ENCODE measurements at places on chromosomes 6 and 20.
A peak's percentile ranks its signal among the peaks of the same experiment; 100 is the strongest.

GRCh38 chr6:166572370-166573261, 13.9 kb downstream of the RAMACL start:
- H3K27ac ChIP-seq = no peak overlapping the region
- no peak overlapping the region for H3K4me3 ChIP-seq
- no peaks in the 10 kb centered on the region for H3K36me3 ChIP-seq
- no peak for DNase-seq
- H3K27me3 ChIP-seq = no peaks in the 10 kb centered on the region

GRCh38 chr6:24448396-24448795, 41.0 kb downstream of the GPLD1 start:
- no peaks in the 10 kb centered on the region for H3K36me3 ChIP-seq
- H3K4me3 ChIP-seq = no peak overlapping the region
- no peak overlapping the region for H3K27ac ChIP-seq
- DNase-seq = no peak
- no peaks in the 10 kb centered on the region for H3K27me3 ChIP-seq

DNA sequence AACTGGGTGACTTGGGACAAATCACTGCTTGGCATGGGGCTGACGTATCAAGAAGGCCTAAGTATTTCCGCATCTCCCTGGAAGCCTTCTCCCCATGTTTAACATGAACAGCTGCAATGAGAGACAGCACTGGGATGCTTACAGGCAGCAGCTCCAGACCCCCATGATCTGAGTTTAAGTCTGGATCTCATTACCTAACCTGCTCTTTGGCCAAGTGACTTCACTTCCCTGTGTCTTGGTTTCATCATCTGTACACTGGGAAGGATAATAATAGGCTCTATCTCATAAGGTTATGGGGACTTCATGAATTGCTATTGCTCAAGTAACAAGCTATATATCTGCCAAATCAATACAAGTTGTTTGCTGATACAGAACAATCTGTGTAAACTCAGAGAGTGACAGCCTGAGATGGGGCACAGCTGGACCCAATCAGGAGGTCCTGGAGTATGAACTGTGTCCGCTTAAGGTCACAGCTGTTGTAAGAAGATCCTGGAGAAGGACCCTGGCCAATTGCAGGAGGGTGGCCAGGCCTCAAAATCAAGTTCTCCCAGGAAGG, 56.0 kb downstream of the TGM2 start:
- no peak for DNase-seq
- H3K27ac ChIP-seq = no peak overlapping the region
- peaks cover 6% of the 10 kb centered on the region for H3K4me1 ChIP-seq
- H3K4me3 ChIP-seq = no peak overlapping the region
- H3K36me3 ChIP-seq = no peaks in the 10 kb centered on the region

DNA sequence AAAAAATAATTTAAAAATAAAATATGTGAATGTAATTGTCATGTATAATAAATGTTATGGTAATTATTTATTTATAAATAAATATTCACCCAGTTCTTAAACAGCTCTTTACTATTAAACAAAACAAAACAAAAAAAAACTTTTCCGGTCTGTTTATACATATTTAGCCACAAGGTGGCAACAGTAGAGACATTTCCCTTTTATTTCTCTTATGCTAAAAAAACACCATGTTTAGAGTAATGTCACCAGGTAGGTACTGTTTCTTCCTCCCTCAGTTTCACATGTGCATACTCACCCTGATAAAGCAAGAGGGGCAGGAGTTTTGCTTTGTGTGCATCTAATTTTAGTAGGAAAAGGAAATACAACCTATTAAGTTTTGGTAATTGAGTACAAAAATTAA, 610.4 kb upstream of the IMPG1 start:
- no peaks in the 10 kb centered on the region for H3K4me1 ChIP-seq
- no peak for DNase-seq
- H3K4me3 ChIP-seq = no peak overlapping the region
- H3K36me3 ChIP-seq = no peaks in the 10 kb centered on the region

DNA sequence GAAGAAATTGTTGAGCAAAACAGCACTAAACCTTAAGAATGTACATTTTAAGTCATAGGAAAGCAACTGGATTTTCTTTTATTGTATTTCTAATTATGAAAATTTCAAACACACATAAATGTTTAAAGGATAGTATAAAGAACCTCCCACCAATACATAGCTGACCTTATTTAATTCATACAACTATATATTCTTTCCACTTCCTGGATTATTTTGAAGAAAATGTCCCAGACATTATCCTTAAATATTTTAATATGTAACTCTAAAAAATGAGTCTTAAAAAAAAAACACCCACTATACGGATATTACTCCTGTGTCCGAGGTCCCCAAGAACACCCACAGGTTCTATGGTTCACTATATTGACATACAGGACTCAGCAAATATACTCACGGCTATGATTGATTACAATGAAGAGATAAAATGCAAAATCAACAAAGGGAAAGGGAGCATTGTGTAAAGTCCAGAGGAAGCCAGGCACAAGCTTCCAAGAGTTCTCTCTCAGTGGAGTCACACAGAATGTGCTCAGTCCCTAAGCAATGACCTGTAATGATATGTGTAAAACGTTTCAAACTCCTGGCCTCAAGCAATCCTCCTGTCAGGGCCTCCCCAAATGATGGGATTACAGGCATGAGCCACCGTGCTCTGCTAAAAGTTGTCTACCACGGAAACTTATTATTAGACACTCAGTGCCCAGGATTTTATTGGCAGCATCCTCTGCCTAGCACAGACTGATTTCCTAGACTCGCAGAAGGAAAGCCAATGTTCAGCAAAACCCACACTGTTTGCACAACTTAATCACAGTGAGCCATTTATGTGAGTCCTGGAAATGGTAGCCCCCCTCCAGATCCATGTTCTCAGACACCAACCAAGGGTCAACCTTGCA, 23.2 kb downstream of the GLYATL3 start:
- no peaks in the 10 kb centered on the region for H3K36me3 ChIP-seq
- H3K4me1 ChIP-seq = peaks cover 18% of the 10 kb centered on the region
- no peak overlapping the region for H3K27ac ChIP-seq
- no peak for DNase-seq
- no peak overlapping the region for H3K4me3 ChIP-seq

GRCh38 chr6:121771937-121772720, 336.7 kb downstream of the GJA1 start:
- H3K4me1 ChIP-seq = no peaks in the 10 kb centered on the region
- no peaks in the 10 kb centered on the region for H3K36me3 ChIP-seq
- no peak for DNase-seq
- H3K4me3 ChIP-seq = no peak overlapping the region
- H3K27ac ChIP-seq = no peak overlapping the region

- H3K27me3 ChIP-seq = no peaks in the 10 kb centered on the region
- DNase-seq = no peak
- H3K27ac ChIP-seq = no peak overlapping the region
- H3K4me3 ChIP-seq = no peak overlapping the region
These were observed 22.7 kb downstream of the MRPL14 start for GRCh38 chr6:44104481-44105021.

- no peaks in the 10 kb centered on the region for H3K27me3 ChIP-seq
- no peak overlapping the region for H3K27ac ChIP-seq
- H3K36me3 ChIP-seq = no peaks in the 10 kb centered on the region
- no peak overlapping the region for H3K4me3 ChIP-seq
These were observed 208.0 kb upstream of the SASH1 start for GRCh38 chr6:148134592-148134991.

GRCh38 chr6:154504102-154504501, 6.4 kb downstream of the CNKSR3 start:
- no peaks in the 10 kb centered on the region for H3K27me3 ChIP-seq
- no peak overlapping the region for H3K4me3 ChIP-seq
- H3K36me3 ChIP-seq = no peaks in the 10 kb centered on the region
- no peak for DNase-seq
- H3K4me1 ChIP-seq = no peaks in the 10 kb centered on the region

DNA sequence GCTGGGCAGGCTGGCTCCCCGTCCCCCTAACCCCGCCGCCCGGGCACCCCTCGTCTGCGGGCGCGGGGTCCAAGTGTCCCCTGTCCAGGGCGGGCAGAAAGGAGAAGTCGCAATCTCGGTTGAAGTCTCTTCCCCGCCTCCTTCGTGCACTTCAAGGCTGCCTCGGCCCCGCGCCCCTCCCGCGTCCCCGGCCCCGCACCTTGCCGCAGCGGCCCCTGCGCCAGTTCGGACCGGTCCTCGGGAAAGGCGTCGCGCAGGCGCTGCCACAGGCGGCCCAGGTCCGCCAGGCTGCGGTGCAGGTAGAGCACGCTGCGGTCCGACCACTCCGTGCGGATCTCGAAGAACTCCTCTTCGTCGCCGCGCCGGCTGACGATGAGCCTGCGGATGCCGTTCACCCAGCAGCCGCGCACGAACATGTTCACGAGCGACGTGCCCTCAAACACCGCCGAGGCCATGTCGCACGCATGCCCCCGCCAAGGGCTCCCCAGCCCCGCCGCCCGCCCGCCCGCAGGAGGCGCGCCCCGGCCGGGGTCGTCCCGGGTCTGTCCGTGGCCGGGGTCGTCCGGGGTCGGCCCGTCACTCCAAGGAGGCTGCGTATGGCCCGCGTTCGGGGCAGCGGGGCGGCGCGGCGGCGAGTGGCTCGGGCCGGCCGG, at the start of gene PXDC1:
Gene PXDC1 (minus strand): TSS at position 637 of the 653 bp plus-strand sequence. CDS start 182 bp downstream, at position 455.
- H3K27ac ChIP-seq = peak within 1 kb of the TSS; percentile 97
- H3K4me1 ChIP-seq = no peaks in the 10 kb centered on the region
- no peak for DNase-seq
- H3K4me3 ChIP-seq = peak within 1 kb of the TSS; percentile 67
- H3K36me3 ChIP-seq = no peaks in the 10 kb centered on the region

DNA sequence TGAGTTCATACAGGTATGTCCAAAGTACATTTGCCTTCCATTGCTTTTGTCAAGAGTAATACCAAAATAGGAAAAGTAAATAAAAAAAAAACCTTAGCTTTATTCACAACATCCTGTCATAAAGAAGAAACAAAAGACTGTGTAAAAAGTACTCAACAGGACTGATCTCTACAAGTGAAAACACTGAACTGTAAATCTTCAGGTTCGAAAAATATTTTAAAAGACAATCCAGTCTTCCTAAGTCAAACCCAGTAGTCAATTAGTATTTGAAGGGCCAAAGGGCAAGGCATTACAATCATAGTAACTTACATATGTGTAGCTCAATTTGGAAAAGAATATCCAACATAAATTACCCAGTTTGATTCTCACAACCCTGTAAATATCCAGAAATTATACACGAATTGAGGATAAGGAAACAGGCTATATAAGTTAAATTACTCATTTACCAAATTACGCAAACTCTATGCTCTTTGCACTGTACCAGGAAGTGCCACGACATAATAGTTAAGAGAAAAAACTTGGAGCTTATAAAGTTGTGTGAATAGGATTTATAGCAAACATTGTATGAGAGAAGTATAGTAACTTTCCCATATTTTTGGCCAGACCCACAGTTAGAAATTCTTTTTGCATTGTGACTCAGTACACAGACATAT, 21.2 kb downstream of the PTPRK start:
- H3K4me3 ChIP-seq = no peak overlapping the region
- no peak for DNase-seq
- no peaks in the 10 kb centered on the region for H3K36me3 ChIP-seq

- no peak overlapping the region for H3K4me3 ChIP-seq
- H3K36me3 ChIP-seq = no peaks in the 10 kb centered on the region
- no peak overlapping the region for H3K27ac ChIP-seq
- H3K27me3 ChIP-seq = no peaks in the 10 kb centered on the region
These were observed 122.8 kb downstream of the ALDH8A1 start for GRCh38 chr6:134826889-134827737.

Measured in pancreas (tissue), 10 donors.